CD4-positive, alpha-beta memory T cell (primary cell): ENCODE measurements at places on chromosomes 2 and 18.

- DNase-seq = no peak
These were observed 18.4 kb downstream of the NCOA1 start for GRCh38 chr2:24509425-24509824.

DNA sequence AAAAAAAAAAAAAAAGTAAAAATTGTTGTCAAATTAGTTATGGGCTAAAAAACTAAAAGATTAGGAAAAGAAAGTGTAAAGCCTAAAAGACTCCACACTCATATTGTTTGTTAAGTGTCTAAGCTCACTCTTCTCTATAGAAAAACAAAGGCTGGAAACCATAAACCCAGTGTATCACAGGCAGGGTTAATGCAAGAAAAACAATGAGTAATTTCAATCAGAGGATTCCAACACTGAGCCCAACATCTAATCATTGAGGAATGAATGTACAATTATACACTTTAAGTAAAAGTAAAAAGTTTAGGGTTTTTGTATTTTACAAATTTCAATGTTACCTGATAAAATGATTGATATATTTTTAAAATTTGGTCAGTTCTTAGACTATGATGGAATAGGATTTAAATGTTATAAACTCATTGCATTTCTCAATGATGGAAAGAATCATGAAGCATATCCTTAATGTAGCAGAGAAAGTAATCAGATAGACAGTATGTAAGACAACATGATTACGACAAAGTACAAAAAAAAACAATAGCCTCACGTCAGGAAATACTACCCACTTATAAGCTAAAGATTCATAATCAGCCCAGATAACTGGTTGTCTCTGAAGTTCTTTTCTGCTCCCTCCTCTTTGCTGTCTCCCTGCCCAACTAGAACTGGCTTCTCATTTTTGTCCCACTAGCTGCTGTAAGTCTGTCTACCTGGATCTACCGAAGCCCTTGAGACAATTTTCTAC is 44.5 kb upstream of the SP3 start:
- no peak for DNase-seq

GRCh38 chr18:56444201-56444600 is 194.2 kb downstream of the TXNL1 start:
- no peak for DNase-seq

GRCh38 chr2:99811544-99811943 is 321.7 kb upstream of the REV1 start:
- DNase-seq = no peak

DNA sequence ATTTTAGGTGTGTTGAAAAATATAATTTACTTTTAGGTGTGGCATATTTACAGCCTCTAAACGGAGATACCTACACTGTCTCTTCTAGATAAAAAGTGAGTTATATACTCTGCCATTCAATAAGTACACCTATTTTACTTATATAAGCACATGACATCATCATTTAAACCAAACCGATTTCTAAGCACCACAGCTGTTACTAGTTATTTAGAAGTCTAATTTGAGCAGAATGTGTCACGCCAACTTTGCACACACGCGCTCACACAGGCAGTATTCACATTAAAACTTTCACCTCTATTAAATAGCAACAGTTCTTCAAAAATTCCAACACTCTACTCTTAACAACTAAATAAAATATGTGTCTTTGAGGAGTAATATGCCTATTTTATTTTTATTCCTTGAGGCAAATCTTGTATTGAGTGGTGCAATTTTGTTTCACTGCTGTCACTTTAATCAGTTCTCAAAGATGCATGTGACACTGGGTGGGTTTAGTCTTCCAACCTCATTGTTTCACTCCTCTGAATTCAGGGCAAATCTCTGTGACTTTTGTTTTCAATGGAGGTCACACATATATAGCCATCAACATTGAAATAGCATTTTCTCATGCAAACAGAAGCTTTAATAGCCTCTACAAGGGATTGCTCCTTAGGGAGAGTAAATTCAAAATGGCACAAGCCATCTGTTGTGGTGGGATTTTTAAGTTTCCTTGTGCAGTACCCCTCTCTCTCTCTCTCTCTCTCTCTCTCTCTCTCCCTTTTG is 721.0 kb downstream of the PLCL1 start:
- no peak for DNase-seq

DNA sequence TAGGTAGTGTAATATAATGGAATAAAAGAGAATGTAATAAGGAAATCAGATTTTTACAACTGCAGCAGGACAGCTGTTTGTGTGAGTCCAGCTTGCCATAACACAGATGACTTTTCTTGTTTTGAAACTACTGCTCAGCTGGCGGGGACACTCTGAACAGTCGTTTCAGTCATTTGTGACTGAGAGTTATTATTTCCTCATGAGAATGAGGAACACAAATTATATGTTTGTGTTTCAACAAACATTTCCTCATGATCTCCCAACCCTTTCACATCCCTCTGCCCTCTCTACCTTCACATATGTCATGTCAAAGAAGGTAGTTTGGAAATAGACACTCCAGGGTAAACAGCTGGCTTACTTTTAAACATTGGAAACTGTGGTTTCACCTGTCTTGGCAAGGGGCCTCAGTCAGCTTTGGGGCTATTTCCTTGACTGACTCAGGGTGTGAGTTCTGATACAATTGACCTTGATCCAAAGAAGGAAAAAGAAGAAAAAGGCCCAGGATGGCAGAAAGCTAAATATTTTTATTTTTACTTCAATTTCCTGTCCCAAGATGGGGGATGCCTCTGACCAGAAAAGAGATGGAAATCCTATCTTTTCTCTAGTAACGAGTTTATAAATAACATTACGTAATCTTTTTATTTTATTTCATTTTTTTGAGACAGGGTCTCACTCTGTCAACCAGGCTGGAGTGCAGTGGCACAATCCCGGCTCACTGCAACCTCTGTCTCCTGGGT is 593 bp downstream of the SP140L start:
- DNase-seq = no peak

DNA sequence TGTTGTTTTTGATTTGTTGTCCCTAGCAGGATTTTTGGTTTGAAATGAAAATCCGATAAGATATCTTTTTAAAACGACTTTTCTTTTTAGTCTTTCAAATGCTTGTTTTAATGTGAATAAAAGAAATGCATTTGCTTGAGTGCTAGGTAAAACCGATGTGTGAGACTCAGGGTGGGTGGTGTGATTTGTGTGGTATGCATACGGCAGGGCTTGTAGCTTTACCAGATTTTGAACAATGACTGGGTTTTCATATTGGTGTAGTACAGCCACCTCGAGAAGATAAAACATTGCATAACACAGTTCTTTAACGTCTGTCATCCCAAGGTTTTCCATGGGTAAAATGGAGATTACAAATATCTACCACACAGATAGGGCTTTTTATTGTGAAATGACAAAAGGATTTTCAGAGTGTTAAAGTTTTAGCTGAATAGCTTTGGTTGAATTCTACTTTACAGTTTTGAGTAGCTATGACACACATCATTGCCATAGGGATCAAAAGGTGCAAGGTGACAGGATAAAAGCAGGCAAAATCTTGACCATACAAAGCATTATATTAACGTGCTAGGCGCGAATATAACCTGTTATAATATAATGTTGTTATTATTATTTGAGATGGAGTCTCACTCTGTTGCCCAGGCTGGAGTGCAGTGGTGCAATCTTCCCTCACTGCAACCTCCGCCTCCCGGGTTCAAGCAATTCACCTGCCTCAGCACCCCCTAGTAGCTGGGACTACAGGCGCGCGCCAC is 824 bp upstream of the ZNF638 start:
- no peak for DNase-seq

- no peak for DNase-seq
These were observed 2.1 kb downstream of the PUM2 start for GRCh38 chr2:20348542-20348941.

DNA sequence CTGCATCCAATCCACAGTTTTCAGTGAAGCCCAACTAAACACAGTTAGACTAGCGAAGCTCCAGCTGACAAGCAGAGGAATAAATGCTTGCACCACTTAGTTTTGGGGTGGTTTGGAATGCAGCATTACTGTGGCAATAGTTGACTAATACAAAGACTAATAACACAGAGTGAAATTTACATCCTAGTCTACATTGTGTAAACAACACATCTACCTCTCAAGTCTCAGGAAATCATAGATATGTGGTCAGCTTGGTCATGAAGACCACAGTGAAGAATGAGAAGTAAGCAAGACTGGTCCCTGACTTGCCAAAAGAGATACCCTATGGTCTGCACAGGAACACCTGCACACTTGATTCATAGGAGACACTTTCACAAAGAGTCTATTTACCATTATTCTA is 155.1 kb upstream of the TANK start:
- no peak for DNase-seq

DNA sequence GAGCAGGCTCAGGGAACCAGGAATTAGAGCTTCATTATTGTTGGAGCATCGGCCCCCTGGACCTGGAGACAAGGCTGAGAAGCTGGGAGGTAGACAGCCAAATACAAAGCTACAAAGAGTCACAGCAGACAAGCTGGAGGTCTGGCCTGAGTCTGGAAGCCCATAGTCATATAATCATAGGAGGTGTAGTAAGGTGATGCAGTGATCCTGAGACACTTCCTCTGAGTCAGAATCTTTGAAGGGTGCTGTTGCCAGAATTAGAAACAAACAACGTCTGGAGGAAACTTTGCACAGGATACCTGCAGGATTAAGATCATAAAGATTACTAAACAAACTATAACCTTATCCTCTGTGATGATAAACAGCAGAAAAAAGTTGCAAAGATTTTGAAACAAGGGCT is 213.8 kb downstream of the DSC3 start:
- no peak for DNase-seq

- no peak for DNase-seq
These were observed 665.2 kb upstream of the ID2 start for GRCh38 chr2:8016688-8017087.

- DNase-seq = no peak
These were observed 4.4 kb upstream of the BUB1 start for GRCh38 chr2:110682267-110682666.
